ENCODE measurements at places on chromosomes 1 and 21.

- DNase-seq = no peak
These were observed 132.0 kb downstream of the FOXD2 start for GRCh38 chr1:47569681-47570470.

DNA sequence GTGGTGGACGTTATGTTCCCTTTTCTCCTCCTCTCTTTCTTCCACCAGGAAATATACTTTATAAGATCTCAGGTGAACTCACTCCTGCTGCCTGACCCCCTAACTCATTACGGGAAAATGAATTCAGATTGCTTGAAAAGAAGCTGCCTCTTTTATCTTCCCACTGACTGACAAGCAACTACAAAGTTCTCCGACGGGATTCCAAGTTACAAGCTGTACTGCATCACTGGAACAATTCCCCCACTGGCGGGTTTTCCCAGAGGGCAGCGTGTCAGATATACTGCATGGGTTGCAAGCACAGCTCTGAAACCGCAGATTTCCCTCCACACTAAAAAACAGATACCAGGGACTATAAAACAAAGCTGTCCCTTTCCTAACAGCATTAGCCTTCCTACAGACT lies 390.6 kb downstream of the KCTD3 start:
- DNase-seq = no peak

DNA sequence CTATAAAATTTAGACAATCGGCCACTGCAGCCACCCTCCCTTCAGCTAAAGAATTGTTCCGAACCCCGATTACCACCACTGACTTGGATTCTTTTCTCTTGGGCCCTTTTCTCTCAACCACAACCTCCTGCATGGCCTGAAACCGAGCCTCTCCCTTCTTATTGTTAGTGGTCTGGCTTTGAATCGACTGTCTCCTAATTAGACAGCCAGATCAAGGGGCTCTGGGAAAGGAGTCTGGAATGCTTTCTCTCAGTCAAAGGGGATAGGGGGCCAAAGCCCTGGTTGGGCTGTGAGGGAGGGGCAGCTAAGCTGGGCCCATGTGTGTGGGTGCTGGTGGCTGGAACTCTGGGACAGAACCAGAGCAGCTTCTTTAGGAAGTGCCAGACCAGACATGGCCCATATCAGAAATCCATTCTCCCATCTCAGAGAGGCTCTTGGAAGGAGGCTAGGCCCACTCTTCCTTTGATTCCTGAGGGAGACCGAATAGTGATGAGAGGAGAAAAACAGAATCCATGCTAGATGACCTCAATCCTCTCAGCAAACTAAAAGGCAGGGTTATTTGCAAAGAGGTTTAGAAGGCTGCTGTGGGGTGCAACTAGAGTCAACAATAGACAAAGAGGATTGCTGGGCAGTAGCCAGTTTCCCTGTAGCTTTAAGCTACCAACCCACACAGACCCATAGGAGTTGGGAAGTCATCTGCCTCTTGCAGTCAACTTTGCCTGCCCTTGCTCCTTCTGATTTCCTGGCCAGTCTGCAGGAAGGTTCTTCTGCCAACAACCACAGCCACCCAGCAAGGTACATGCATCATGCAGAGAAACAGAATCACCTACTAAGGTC lies 117.6 kb downstream of the AK5 start:
- DNase-seq = no peak

- DNase-seq = no peak
These were observed 4.1 kb upstream of the DEGS1 start for GRCh38 chr1:224178894-224179293.

DNA sequence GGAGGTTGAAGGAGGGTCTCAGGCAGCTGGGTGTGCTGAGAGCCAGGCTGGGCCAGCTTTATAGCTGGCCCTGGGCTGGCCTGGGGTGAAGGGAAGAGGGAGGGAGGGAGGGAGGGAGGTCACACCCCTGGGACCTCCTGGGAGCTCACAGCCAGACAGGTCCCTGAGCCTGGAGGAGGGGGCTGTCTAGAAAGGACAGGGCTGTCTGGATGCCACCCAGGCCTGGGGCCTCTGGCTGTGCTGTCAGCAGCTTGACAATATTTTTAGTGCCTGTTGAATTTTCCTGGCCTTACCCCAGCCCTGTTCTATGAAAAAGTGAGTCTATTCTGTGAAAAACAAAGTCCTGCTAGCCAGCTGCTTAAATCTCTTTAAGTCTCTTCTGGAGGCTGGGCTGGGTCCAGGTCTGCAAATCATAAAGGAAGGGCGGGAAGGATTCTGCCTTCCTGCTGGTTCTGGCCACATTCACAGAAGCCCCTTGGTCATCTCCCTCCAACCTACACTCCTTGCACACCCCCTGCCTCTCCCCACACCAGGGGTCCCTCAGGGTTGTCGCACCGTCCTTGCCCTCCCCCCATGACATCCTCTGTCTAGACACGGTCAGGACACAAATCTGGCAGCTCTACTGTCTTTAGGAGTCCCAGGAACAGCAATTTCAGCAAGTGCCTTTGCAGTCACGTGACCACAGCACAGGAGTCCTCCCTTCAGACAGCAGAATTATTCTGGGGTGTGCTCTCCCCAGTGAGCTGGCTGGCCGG lies at the start of gene LEFTY2:
Gene LEFTY2, minus strand, starts transcription at position 34 of the 755 bp plus-strand sequence. CDS start 80 bp downstream, outside the sequence.
- DNase-seq = no peak

- DNase-seq = no peak
These were observed 113.6 kb upstream of the GADD45A start for GRCh38 chr1:67571406-67571805.

GRCh38 chr21:33171616-33172169 lies 58.0 kb upstream of the IFNAR2 start:
- DNase-seq = no peak

All from stimulated activated CD8-positive, alpha-beta memory T cell treated with anti-CD3 and anti-CD28 coated beads, Interleukin-7, amount 100 ng/mL, for 1 hour (primary cell).